NCI-H1048 (cell line): ENCODE measurements at places on chromosomes 6 and 20.

DNA sequence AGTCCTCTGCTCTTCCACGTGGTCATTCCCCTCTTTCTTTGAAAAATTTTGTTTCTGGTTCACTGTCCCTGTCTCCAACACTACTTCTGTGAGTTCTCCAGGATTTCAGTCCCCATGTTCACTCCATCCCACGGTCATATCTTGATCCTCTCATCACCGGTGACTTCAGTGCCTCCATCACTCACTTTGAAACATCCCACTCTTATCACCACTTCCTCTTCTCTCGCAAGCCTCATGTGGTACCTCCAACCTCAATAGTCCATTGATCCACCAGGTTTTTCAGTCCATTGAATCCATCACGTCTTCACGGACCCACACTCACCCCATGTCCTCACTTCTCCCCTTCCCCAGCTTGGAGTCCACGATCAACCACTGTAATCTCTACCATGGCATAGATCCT lies 64.8 kb downstream of the CARMIL1 start:
- DNase-seq = no peak

- DNase-seq = no peak
These were observed 25.7 kb upstream of the HINT3 start for GRCh38 chr6:125930765-125931418.

- no peak for DNase-seq
These were observed 89.9 kb downstream of the RFPL4B start for GRCh38 chr6:112437058-112437457.

DNA sequence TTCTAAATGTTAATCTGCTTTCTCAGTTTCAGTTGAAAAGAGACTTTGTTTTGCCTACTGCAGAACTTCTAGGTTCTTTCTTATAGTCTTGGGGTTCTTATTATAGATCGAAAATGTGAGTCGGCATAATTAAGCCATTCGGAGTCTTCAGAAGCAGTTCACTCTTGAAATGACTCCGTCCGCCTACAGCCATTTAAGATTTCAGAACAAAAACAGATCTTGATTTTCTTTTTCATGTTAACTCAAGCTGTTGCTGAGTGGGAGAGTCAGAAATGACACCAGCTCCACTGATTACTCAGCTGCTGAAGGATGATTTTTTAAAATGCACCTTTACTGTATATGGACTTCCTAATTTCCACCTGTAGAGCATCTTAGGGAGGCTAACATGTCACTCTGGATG lies 15.9 kb downstream of the PRDM1 start:
- DNase-seq = no peak

GRCh38 chr6:107731422-107732319 lies 92.4 kb downstream of the SCML4 start:
- no peak for DNase-seq

- no peak for DNase-seq
These were observed 1131.3 kb upstream of the MAP3K7 start for GRCh38 chr6:91718198-91718597.

- DNase-seq = no peak
These were observed 16.4 kb downstream of the TRIM27 start for GRCh38 chr6:28907394-28907793.

DNA sequence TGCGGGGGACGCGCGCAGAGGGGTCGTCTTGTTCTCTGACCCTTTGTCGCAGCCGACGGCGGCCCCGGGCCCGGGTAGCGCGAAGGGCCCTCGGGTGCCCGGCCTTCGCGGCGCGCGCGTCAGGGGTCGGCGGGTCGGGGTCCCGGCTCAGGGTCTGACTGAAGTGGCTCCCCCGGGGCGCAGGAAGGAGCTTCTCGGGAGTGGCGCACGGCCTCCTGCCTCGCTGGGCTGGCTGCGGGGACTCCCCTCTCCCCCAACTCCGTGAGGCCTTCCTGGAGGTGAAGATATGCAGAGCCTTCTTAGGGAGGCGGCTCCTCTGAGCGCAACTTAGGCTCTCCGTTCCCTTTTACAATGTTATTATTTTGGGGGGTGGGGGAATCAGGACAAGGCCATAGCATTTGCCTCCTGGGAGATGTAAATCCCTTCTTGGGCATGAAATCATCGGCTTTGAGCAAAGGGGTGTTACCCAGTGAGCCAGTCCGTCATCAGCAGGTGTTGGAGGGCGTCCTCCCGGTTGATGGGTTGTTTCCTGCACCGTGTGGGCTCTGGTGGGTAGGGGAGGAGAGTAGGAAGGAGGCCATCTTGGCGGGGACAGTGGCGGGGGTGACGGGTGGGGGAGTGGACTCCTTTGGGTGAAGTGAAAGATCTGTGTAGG lies 523 bp downstream of the CDS2 start:
- no peak for DNase-seq

DNA sequence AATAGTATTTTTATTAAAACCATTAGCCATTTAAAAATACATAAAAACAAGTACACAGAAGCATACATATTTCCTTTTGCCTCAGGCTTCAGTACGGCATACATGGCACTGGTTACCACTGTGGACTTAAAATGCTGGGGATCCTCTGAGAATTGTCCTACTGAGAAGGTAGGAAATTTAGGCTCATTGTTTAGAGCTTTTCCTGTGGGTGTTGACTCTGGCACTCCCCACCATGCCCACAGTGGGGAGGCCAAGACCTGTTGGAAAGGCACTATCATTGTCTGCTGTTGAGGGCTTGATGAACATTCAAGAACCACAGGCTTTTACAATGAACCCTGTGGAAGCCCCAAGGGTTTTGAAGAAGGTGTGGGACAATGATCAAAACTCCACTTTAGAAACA lies 473.4 kb downstream of the BTBD3 start:
- no peak for DNase-seq

- no peak for DNase-seq
These were observed at the start of gene PKHD1 for GRCh38 chr6:52087498-52087999. TSS of gene PKHD1 (minus strand) at chr6:52087613. CDS start at chr6:52084933, 2,680 bp downstream.

- no peak for DNase-seq
These were observed 93.0 kb upstream of the ELOVL5 start for GRCh38 chr6:53441761-53442160.

- DNase-seq = no peak
These were observed 117.8 kb downstream of the WDR27 start for GRCh38 chr6:169583886-169584541.
